ENCODE measurements at places on chromosomes 6 and 20.

DNA sequence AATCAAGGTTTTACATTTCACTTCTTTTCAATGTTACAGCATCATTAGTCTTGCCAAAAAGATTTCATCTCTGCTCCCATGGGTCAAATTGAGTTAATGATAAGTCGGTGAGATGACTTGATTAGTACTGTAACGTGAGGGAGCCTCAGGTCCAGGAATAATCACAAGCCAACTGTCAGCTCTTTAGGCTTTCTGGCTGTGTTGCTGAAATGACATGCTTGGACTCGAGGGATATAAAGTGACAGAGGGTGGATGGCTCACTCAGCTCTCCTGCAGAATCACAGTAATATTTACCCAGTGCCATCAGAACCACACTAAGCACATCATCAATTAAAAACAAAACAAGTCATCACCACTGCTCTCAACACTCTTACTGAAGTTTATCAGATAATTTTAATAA is 196.2 kb upstream of the THEMIS start:
- DNase-seq: no peak

GRCh38 chr6:105568142-105568541 is 165.3 kb upstream of the PREP start:
- DNase-seq: no peak

GRCh38 chr6:28742668-28743270 is 181.0 kb downstream of the TRIM27 start:
- peak; percentile 97 for DNase-seq

GRCh38 chr6:37630281-37630799 is 67.3 kb downstream of the MDGA1 start:
- DNase-seq: no peak

DNA sequence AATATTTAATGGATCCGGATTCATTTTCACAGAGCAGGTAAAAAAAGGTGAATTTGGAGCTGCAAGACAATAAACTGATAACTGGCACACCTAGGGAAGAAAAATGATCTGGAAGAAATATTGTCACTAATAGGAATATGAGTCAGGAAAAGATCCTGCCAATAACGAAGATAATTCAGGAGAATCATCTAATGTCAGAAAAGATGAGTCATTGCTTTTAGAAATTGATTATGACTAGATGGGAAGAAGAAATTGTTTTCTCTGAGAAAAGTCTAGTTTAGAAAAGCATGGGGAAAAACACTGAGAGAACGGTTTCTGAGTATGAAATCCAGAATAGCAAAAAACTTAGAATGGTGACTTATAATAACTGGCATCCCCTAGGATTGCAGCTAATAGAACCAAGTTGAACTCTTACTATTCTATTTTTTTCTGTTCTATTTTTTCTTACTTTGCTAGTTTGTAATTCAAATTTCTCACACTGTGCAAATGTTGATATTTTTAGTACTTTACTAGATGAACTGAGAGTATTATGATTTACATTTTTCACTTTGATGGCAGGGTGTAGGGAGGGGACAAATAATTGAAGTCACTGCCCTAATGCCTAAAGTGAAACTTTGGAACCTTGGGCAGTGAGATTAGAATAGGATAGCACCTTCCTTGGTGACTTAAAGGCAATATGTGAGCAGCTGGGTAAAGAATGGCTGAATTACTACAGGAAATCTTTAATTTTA is 38.2 kb upstream of the SUPT3H start:
- DNase-seq: no peak

- no peak for DNase-seq
Measured at GRCh38 chr20:64224351-64225170, 31.0 kb upstream of the PCMTD2 start.

GRCh38 chr6:6225885-6226529 is 94.5 kb downstream of the F13A1 start:
- no peak for DNase-seq

GRCh38 chr6:162069995-162070394 is 657.6 kb downstream of the PRKN start:
- DNase-seq: no peak

All from mesendoderm (in vitro differentiated cells).